ENCODE measurements at places on chromosomes 2 and 18.

DNA sequence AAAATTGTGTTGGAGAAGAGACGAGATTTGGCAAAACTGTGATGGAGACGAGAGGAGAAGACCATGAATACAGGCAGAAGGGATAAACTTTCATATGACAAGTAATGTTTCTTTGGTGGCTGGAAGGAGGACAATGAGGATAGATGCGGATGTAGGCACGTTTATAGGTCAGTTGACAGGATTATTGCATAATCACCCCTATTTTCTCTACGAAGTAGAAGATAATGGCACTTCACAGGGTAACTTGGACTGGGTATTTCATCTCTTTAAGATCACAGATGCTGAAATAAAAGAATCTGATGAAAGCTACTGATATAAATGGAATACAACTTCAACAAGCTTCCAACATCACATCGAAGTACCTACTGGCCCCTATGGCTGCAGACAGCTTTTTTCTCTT is 81.0 kb downstream of the PLEKHM3 start:
- no peak for DNase-seq

- DNase-seq = no peak
These were observed 3.0 kb upstream of the GLI2 start for GRCh38 chr2:120732506-120733237.

DNA sequence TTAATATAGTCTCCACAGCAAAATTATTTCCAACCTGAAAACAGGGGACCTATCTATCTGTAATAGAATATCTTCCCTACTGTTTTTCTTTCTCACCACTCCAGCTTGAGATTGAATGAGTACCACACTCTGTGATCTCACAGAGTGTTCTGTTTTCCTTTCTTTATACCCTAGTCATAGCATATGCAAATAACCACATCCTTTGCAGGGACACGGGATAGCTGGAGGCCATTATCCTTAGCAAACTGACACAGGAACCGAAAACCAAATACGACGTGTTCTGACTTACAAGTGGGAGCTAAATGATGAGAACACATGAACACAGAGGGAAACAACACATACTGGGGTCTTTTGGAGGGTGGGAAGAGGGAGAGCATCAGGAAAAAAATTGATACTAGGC is 224.7 kb downstream of the SLC8A1 start:
- no peak for DNase-seq

DNA sequence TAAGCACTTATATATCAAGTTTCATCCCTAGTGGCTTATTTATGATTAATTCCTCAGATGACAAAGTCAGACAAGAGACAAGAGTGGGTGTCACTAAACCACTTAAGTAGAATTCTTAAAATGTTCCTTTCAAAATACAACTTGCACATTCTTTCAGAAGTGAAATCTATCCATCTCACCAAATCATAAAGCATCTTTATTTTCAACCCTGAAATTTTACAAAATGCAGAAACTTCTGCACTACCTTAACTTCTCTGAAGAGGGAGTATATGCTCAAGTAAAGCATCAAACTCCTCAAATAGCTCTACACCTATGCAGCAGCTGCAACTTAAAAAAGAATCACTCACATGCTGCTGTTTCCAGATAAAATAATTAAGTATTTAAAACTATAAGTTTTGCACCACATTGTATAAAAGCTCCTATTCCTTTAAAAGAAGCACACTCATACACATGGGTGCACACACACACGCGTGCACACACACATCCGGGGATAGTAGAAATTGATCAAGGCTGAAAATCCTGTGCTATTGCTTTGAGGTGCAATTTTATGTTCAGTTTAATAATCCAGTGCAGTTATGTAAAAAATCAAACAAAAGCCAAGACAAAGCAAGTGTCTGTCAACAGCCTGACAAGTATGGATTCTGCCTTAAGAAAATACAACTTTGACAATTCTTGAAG is 244.5 kb downstream of the TCF4 start:
- DNase-seq = no peak

DNA sequence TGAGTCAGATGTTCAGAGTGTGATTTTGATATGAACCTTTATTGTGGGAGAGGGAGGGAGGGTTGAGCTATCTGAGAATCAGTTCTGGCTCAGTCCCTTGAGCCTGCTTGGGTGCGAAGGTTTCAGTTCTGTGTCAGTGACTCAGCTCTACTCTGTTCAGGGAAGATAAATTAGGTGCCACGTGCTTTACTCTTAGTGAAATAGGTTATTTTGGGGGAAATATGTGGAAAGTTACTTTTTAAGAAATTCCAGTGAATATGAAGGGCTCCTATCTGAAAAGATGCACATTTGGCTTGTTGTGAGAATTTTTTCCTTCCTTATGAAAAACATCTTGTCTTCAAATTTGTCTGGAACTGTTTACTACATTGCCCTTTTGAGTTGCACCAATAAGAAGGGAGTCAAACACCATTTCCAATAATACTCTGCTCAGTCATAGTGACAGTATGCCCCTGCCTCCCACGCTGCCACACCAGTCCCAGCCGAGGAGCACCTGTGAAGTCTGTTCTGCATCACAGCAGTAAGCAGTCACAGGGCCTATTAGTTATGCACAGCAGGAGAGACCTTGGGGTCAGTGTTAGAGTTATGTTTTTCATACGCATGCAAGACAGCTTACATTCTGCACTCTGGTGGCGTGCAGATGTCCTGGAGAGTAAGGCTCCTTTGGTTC is 32.8 kb upstream of the DNAH7 start:
- DNase-seq = no peak
